NCI-H1092 (cell line): ENCODE measurements at places on chromosomes 5 and 9.

GRCh38 chr9:71736236-71736635, 32.1 kb downstream of the CEMIP2 start:
- no peak for DNase-seq

GRCh38 chr5:14665101-14665822, 744 bp downstream of the OTULIN start:
- no peak for DNase-seq

GRCh38 chr9:35870351-35870923, at the start of gene OR13J1:
Gene OR13J1, minus strand, starts transcription at chr9:35870401. Its CDS starts 0 bp downstream, at chr9:35870401.
- no peak for DNase-seq

- no peak for DNase-seq
These were observed 76.5 kb downstream of the GLIS3 start for GRCh38 chr9:4223312-4223833.

GRCh38 chr9:3478549-3478953, 47.2 kb downstream of the RFX3 start:
- no peak for DNase-seq
